ENCODE measurements at places on chromosomes 2 and 18. TPM values are rescaled to one million over a fixed set of nuclear protein-coding genes. Genes with fewer than 3 reads are reported as not detected.

Gene SKOR2
- not detected for total RNA-seq

- DNase-seq, result no peak
These were observed 25.1 kb upstream of the KLHL29 start for GRCh38 chr2:23359631-23360567.

Gene C1QL2
- not detected for total RNA-seq

GRCh38 chr2:43111788-43112554, 114.4 kb downstream of the ZFP36L2 start:
- no peak for DNase-seq

All from esophagus squamous epithelium (tissue), 5 donors.